ENCODE measurements at places on chromosomes 2 and 18.

GRCh38 chr2:163592954-163593622, 142.7 kb downstream of the FIGN start:
- DNase-seq = no peak

DNA sequence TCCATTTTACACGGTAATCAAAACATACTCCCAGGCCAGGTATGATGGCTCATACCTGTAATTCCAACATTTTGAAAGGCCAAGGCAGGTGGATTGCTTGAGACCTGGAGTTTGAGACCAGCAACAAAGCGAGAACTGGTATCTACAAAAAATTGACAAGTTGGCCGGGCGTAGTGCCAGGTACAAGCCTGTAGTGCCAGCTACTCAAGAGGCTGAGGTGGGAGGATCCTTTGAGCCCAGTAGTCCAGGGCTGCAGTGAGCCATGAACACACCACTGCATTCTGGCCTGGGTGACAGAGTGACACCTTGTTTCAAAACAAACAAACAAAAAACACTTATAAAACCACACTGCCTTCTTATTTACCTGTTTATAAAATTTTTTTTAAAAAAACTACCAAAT, 80.8 kb downstream of the GAREM1 start:
- no peak for DNase-seq

- DNase-seq = no peak
These were observed 418.6 kb downstream of the GALR1 start for GRCh38 chr18:77668219-77668618.

DNA sequence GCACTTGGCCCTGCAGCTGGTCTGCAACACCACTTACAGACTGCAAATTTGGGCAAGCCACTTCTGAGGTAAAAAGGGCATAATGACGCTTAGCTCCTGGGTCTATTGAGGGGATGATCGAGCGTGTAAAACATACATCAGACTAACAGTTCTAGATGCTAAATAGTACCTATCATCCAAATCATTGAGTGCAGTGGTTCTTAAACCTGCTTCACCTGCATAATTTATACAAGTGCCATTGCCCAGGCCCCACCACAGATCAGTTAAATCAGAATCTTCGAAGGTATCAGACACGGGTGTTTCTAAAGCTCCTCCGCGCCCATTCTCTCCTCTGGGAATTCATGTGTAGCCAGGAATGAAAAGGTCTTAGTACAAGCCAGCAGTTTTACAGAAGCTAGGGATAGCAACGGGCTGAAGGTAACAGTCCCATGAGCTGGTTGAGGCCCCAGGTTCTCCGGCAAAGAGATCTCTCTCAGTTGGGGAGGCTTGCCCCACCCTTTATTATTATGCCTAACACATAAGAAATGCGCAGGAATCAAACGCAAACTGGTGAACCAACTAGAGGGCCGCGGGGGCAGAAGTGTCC, 737 bp upstream of the RNF181 start:
- no peak for DNase-seq

GRCh38 chr2:208501206-208501605, 94.6 kb downstream of the PTH2R start:
- no peak for DNase-seq

- peak; percentile 56 for DNase-seq
These were observed at the start of gene QPCT for GRCh38 chr2:37344453-37345361. Gene QPCT, plus strand, starts transcription at chr2:37344630. Its CDS starts 102 bp downstream, at chr2:37344732.

GRCh38 chr2:75493230-75493629, 67.5 kb downstream of the EVA1A start:
- no peak for DNase-seq

DNA sequence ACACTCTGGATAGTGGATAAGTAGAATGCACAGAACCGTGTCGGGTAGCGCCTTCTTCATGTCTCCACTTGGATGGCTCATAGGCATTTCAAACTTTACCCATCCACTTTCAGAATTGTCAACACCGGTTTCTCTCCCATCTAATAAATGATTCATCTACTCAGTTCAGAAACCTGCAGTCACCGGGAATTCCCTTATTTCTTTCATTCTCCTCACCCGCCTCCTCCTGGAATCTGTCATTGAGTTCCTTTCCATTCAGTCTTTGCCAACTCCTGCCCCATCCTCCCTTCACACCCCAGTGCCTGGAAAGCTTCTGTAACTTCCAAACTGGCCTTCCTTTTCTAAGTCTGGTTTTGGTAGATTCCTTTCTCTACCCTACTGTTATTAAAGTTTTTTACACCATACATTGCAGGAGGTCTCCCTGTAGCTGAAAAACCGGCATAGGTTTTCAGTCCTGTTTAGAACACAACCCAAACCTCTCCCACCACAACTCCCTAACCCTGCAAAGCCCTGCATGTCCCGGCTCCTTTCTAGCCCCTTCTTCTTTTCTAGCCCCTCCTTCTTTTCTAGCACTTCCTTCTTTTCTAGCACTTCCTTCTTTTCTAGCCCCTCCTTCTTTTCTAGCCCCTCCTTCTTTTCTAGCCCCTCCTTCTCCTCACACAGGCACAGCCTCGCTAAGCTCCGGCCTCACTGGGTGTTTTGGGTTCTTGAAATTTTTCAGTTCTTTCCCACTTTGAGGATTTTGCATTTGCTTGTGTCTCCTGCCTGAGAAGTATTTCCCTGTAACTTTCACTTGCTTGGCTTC, 133.9 kb upstream of the KLHL14 start:
- peak; percentile 55 for DNase-seq

DNA sequence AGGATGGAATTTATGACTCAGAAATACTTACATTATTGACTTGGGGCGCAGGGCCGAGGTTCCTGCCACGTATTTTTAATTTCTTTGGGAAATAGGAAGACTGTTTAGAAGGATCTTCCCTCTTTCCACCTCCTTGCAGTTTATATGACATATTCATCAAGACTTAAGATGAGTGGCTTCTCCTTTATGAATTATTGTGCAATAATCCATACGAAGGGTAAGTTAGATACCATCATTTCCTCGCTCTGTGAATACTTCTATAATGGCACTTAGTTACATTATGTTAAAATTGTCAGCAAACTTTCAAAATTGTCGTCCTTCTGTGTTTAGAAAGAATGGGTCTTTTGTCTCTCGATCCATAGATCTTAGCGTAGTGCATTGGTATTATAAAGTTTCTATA, 328.8 kb upstream of the UBE2E3 start:
- DNase-seq = no peak

DNA sequence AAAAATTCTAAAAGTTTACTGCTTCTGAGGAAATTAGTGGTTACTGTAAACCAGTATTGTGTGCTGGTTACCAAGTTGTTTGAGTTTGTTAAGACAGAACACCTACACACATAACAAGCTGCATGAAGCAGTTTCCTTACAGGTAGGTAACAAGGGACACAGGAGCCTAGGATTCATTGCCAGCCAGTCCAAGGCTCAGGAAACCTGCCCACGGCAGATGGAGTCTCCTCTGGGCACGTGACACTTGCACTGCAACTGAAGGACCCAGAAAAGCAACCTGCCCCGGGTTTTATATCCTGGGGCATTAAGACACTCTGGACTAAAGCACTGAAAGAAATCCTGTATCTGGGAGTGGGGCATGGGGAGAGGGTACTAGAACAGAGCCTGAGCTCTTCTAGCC, 639.3 kb downstream of the ADCYAP1 start:
- no peak for DNase-seq

GRCh38 chr2:160576054-160576499, 82.5 kb upstream of the RBMS1 start:
- no peak for DNase-seq

DNA sequence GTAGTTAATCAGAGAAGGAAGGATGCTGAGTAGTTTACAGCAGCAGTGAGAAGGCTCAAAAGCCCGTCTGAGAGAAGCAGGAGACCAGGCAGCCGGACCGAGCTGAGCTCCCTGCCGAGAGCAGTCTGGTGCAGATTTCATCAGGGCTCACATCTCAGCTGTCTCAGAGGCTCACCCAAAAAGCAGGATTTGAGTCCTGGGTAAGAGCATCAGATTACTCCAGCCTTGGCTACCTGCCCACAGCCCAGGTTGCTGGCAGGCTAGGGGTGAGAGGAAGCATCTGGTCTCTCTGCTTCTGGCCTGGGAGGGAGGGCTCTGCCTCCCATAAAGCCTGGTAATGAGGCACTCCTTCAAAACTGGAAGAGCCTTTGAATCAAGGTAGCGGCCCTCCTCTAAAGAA, 140.5 kb downstream of the ST6GAL2 start:
- DNase-seq = no peak

DNA sequence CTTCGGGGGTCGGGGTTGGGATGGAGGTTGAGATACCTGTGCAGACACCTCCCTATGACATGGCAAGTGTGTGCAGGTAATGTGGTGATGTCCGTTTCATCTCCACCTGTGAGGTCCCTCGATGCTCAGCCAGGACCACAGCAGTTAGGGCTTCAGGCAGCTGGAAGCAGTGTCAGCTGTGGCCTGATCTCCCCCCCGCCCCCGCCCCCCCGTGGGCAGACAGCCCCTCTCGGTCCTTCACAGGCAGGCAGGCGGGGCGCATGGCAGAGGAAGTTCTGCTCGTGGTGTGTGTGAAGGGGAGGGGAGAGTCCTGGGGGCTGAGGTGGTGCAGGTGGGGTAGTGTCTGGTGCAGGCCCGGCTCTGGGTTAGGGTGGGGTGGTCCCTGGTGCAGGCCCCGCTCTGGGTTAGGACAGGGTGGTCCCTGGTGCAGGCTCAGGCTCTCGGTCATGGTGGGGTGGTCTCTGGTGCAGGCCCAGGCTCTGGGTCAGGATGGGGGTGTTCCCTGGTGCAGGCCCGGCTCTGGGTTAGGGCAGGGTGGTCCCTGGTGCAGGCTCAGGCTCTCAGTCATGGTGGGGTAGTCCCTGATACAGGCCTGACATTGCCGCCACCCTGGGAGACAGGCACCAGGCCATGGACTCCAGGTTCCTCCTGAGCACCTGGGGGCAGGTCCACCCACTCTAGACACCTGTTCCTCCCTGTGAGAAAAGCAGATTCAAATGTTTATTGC, 94.3 kb downstream of the NFATC1 start:
- no peak for DNase-seq

- DNase-seq = no peak
These were observed 92.8 kb downstream of the TRIB2 start for GRCh38 chr2:12809526-12809925.

GRCh38 chr2:126749537-126749936, 93.6 kb downstream of the GYPC start:
- peak; percentile 25 for DNase-seq

DNA sequence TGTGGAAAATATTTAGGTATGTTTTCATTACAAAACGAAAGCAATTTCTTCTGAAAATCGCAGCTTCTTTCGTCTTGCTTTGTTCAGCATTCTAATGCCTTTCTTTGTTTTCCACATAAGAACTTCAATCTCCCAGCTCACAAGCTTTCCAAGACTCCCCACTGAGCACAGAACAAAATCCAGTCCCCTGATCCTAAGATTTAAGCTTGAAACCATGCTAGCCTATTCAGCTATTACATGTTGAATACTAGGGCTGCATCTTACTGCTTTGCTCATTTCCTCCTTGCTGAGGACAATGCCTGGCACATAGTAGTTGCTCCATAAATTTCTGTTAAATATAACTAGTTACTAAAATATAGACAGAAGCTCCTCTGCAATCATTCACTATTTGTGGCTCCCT, 160.6 kb downstream of the GALNT3 start:
- DNase-seq = no peak

GRCh38 chr2:181456660-181457120, 496 bp upstream of the ITGA4 start:
- DNase-seq = peak; percentile 73

- no peak for DNase-seq
These were observed 276.0 kb upstream of the TRIB2 start for GRCh38 chr2:12440731-12441130.

GRCh38 chr2:109032229-109032820, 43.3 kb upstream of the EDAR start:
- no peak for DNase-seq

GRCh38 chr18:45719106-45719505, 4.9 kb upstream of the SLC14A1 start:
- no peak for DNase-seq

DNA sequence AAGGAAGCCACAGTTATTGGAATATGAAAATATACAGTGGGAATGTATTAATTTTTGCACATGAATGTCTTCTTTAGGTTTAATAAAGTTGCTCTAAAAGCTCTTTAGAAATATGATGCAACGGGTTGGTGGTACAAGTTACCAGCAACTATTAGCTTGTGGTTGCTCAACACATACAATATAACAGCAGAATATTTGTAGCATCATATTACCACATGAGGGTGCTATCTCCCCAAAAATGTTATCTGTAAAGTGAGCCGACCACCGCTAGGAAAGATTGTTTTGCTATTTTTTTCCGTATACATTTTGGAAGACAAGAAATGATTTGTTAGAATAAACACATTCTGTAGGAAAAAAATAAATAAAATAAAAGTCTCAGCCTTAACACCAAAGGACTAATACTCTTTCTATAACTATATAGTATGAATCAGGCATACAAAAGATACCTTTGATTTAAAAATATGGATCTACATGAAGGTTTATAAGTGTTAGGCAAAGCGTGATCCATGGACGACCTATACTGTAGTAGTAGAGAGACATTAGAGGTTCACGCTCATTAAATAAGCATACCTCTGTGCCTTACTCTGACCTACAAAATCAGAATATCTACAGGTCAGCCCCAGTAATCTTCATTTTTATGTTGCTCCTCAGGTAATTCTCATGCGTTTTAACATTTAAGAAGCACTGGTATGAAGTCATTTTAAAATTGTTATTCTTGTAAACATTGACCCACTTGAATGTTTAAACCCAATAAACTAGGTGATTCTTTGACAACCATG, 1110.6 kb upstream of the ACVR2A start:
- peak; percentile 22 for DNase-seq

DNA sequence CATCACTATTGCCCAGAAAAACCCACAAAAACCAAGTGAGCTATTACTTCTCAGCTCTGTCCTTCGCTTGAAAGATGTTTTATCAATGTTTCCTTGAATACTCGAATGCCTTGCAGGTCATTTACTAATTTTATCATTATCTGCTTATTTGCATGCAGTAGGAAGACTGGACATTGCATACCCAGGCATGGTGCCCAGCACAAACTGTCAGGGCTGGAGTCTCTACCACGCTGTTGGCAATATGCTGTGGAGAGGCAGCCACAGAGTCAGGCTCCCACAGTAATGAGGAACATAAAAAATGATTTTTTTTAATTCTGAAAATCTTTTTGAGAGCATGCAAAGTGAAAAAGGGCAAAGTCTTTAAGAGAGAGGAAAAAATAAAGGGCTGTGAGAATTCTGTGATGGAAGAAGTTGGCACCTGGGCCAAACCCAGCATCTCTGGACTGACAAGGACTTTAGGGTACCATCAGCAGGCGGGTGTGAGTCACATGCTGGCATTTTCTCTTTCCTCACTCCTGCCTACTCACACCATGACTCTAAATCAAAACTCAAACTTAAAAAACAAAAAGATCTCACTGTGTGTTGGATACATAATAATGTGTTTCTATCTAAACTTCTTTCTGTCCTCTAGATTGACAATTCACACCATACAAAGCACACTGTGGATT, 709.8 kb upstream of the FANCL start:
- no peak for DNase-seq

GRCh38 chr18:25883091-25883490, 207.3 kb downstream of the SS18 start:
- DNase-seq = no peak

- no peak for DNase-seq
These were observed 84.8 kb upstream of the GATA6 start for GRCh38 chr18:22084547-22084946.
